Activated CD8-positive, alpha-beta memory T cell treated with anti-CD3 and anti-CD28 coated beads, Interleukin-2, amount 50 U/mL, for 48 hours (primary cell): ENCODE measurements at places on chromosomes 6 and 20.
A peak's percentile ranks its signal among the peaks of the same experiment; 100 is the strongest.

GRCh38 chr20:8292793-8293192, 160.7 kb downstream of the PLCB1 start:
- DNase-seq = no peak

- DNase-seq = no peak
Measured at GRCh38 chr6:11953641-11954040, 58.5 kb upstream of the HIVEP1 start.

DNA sequence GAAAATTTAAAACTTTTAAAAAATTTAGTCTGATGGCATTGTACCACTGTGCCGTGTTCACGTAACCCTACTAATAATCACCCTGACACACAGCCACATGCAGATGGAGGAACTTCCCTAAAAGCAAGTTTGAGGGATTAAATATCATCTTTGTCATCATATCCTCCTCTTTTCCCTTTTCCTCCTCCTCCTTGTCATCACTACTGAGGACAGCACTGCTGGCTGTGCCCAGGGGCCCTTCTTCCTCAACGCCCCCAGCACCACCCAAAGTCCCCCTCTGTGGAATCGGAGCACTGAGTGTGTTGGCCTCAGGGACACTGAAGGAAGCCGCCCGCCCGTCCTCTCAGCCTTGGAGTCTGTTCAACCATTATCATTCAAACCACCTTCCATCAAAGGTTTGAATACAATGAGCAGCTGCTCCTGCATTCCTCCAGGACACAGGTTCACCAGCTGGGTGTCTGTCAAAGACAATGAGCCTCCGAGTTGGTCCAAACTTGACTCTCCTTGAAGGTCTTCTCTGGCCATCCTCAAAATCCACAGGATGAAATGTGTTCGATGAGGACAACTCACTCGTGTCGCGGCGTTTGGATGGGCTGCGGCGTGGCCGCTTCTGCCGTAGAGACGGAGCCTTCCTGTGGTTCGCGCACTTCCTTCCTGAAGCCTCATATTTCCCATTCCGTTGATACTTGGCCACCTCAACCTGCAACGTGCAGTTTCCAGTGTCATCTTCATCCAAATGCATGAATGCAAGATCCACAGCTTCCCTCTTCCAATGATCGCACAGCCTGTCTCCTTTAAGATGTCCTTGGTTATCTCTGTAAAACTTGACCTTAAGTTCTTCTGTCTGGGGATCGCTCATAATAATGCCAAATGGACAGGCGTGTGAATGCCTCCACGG, 23.3 kb downstream of the NQO2 start:
- DNase-seq = peak; percentile 66

DNA sequence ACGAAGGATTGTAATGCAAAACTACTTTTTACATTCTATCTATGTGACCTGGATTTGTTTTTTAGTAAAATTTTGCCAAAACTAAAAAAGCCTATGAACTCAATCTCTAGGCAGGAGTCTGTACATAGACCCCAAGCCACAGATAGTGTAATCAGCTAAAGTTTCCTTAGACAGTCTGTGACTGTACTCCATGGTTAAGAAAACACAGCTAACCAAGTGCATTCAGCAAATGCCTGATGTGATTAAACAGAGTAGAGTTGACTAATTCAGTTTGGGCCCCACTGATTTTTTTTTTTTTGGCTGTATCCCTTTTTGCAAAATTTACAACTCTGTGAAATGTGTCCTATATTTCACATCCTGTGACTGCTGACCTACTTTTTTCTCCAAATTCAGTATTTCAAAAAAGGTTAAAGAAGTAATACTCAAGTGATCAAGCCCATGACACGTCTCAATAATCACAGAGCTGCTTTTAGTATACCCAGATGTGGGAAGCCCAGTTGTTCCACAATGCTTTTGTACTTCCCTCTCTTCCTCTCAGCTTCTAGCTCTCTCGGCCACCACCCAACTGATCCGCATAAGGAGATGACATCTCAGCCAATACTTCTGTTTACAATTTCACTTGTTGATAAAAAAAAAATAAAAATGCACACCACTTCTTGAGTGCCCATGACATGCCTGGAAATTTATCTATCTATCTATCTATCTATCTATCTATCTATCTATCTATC, 108.8 kb upstream of the TBX18 start:
- DNase-seq = no peak

DNA sequence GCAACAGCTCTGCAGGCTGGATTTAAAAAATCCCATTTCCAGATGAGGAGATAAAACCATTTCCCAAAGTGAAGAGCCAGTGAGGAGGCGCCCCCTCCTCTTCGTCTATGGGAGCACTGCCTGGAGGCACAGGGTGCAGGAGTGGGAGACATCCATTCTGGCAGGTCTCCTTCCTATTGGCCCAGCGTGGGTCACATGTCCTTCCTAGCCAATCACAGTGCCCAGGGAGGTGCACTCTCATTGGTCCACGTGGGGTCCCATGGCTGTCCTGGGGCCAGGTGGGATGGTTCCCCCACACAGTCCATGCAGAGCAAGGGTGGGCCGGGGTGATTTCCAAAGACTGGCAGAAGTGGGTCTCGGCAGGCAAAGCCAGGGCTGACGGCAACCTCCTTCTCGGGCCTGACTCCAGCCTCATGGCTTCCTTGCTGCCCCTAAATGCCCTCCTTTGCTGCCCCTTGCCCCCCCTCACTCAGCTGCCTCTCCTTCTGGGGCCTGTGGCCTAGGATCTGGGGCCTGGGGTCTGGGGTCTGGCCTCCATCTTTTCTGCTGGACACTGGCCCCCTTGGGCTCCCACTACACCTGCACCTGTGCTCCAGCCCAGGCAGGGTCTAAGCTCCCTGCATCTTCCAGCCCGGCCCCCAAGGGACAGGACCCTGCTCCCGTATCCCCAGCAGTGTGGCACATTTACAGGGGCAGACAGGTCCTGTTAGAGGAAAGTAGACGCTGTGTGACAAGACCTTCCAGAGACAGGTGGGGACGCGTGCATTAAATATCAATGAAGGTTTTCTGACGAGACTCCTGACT, 231.7 kb downstream of the TAF4 start:
- no peak for DNase-seq

DNA sequence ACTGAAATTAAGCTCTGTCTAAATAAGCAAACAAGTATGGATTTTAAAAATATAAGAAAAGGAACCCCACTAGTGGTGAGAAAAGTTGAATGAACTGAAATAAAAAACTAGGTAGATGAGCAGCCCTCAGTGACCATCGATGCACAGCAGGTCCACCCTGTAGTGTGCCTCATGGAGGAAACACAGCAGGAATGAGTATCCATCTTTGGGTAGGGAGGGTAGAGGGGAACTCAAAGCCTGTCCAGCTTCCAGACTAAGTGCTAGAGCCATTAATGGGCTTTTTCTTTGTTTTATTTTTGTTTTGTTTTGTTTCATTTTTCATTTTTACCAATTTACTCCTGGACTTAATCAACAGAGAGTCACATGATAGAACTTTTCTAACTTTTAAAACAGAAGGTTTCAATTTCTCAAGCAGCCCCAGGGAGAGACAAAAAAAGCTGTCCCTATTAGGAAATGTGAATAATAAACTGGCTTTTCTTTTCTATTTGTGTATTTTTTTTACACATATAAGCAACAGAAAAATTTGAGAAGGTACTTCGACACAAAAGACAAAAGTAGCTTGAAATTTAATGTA, 700.6 kb downstream of the HACE1 start:
- no peak for DNase-seq

DNA sequence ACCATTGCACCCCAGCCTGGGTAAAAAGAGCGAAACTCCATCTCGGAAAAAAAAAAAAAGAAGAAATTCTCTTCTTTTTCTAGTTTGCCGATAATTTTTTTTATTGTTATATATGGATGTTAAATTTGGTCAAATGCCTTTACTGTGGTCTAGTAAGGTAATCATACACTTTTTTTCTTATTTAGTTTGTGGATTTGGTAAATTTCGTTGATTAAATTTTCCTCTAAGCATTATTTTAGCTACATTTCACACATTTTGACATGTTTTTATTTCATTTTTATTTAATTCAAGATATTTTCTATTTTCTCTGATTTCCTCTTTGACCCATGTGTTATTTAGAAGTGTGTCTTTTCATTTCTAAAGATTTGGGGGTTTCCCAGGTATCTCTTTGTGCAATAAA, 18.0 kb upstream of the ELOVL2 start:
- no peak for DNase-seq

- DNase-seq = peak; percentile 75
Measured at GRCh38 chr6:31814677-31815024, 432 bp downstream of the HSPA1L start.

- no peak for DNase-seq
Measured at GRCh38 chr6:36663504-36664446, 14.7 kb upstream of the CDKN1A start.

- DNase-seq = no peak
Measured at GRCh38 chr6:139436200-139436956, 61.9 kb upstream of the CITED2 start.

DNA sequence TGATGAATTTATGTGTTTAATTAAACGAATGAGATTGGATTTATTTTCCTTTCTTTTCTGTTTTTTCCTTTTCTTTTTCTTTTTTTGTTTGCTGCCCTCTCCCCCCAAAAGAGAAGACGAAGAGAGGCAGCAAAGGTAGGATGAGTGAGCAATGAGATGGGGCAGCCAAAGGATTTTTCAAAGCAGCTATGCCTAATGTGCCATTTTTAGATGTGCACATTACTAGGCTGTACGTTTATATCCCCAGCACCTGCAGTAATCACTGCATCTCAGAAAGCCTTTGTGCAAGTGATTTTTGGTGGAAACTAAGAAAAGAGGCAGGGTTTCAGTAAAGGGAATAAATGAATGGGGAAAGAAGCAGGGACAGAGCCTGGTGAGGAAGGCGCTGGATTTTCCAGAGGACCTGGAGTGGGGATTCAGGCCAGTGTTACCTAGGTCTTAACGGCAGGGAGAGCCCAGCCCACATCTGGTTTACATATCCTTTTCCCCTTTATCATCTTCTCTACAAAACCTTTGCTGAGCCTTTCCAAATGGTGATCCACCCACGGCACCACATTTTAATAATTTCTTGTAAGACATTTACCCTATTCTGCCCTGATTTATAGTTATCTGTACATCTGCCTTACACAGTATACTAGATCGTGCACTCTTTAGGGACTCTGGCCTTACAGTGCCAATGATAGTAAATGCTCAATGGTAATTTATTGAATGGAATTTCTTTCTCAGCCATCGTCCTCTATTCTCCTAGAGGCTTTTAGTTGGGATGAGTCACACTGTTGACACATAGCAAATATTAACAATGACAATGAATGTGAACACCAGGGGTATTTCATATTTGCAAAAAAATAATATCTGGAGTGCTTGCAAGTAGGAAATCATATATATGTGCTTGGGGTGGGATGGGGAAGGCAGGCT, 38.3 kb upstream of the ATXN1 start:
- DNase-seq = no peak

DNA sequence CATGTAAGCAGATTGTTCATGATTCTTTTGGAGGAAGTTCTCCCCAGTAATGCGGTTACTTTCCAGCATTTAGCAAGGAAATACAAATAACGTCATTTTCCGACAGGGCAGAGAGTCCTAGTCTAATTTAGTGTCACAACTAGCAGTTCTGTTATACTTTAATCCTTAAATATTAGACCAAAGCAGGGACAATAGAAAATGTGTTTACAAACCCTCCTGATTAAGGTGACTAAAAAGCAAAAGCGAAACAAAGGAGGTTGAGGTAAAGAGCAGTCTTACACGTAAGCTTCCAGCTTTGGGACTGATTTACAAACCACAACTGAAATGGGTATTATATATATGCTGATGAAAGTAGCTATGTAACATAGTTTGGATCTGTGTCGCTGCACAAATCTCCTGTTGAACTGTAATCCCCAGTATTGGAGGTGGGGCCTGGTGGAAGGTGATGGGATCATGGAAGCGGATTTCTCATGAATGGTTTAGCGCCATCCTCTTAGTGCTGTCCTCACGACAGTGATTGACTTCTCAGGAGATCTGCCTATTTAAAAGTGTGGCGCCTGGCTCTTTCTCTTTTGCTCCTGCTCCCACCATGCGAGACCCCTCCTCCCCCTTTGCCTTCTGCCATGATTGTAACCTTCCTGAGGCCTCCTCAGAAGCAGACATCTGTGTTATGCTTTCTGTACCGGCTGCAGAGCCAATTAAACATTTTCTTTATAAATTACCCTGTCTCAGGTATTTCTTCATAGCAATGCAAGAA, 81.9 kb downstream of the PLCB1 start:
- DNase-seq = no peak

DNA sequence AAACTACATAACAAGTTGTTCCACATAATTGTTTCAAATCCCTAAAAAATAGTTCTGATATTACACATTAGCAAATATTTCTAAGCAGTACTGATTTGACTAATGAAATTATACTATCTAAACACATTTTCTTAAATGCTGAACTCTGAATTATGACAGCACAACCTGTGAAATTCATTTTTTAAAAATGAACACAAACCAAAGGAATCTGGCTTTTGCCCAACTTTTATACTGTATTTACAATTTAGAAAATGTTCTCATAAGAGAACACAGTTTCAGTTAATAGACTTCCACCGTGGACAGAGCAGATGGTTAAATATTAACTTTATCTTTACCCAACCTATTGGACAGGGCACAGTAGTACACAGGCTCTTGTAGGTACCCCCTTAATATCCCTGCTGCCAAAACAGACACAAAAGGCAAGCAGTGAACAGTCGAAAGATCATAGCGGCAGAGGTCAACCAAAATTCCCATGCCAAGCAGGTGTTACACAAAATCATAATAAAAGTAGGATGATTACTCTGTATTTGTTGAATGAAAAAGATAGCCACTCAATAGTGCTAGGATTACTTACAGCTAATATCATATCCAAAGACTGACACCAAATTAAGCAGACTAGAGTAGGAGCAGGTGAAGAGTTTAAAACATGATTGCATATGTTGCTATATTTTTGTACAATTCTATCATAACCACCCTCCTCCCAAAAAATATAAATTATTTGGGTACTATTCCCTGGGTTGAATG, 122.5 kb downstream of the RNGTT start:
- no peak for DNase-seq

GRCh38 chr6:47230579-47230978, 79.1 kb downstream of the TNFRSF21 start:
- DNase-seq = no peak

GRCh38 chr20:62489186-62489931, 13.6 kb upstream of the GATA5 start:
- DNase-seq = no peak

GRCh38 chr20:40073535-40074111, 615.4 kb downstream of the MAFB start:
- no peak for DNase-seq

GRCh38 chr6:154341871-154342270, 14.7 kb downstream of the IPCEF1 start:
- DNase-seq = no peak

GRCh38 chr6:2108700-2109306, 136.6 kb downstream of the GMDS start:
- no peak for DNase-seq

DNA sequence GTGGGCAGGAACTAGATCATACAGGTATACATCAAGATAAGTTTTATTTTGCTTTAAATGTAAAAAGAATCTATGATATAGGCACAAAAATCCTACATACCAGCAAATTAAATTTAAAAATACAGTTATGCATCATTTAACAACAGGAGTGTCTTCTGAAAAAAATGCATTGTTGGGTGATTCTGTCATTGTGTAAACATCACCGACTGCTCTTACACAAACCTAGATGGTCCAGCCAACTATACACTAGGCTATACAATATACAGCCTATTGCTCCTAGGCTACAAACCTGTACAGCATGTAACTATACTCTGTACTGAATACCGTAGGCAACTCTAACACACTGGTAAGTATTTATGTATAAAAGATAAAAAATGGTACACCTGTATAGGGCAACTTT, 139.4 kb downstream of the RNGTT start:
- DNase-seq = no peak

- DNase-seq = no peak
Measured at GRCh38 chr6:33191383-33192104, 723 bp downstream of the COL11A2 start.

GRCh38 chr20:59720013-59720412, 115.7 kb downstream of the PHACTR3 start:
- DNase-seq = no peak
